Stimulated activated CD4-positive, alpha-beta T cell treated with anti-CD3 and anti-CD28 coated beads, Interleukin-4, amount 100 ng/mL, for 48 hours (primary cell): ENCODE measurements at places on chromosomes 7 and 10.

- no peak for DNase-seq
These were observed 335.4 kb downstream of the PTPRN2 start for GRCh38 chr7:158252081-158252836.

- no peak for DNase-seq
These were observed 115.7 kb downstream of the PRKAG2 start for GRCh38 chr7:151761231-151761630.

GRCh38 chr10:47286116-47286505 is 13.9 kb upstream of the GDF10 start:
- DNase-seq, result no peak

- no peak for DNase-seq
These were observed 114.8 kb downstream of the SFMBT2 start for GRCh38 chr10:7296076-7296475.

GRCh38 chr7:142321391-142321790 is 63.5 kb upstream of the PRSS58 start:
- DNase-seq, result no peak

GRCh38 chr10:75662715-75663114 is 231.3 kb downstream of the LRMDA start:
- DNase-seq, result no peak

- no peak for DNase-seq
These were observed 26.9 kb upstream of the SLC29A4 start for GRCh38 chr7:5255832-5256231.

DNA sequence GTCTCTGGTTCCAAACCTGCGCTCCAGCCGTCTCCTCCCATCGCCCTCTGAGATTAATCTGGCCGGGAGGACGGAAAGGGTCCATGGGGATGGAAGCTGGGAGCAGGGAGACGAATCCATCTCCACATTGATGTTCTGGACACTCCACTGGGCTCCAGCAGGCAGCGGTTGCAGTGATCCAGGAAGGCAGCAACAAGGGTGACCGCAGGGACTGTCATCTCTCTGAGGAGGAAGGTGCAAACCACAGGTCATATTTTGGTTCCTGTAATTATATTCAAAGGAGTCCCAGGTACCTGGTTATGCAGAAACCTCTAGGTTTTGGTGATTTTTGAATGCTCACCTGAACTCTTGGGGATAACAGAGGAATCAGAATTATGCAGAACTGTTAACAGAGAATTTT is 54.8 kb downstream of the EVX1 start:
- DNase-seq, result no peak

DNA sequence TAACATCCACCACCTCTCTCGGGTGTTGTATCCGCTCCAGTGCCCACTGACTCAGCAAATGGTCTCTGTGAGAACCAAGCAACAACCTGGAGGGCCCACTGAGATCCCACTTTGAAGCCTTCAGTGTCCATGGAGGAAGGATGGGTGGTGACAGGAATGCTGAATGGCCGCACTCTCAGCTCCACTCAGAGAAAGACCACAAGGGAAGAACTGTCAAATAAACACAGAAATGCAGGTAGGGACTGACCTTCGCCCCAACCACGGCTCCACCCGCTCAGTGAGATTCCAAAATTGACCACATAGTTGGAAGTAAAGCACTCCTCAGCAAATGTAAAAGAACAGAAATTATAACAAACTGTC is 65.8 kb downstream of the VIPR2 start:
- no peak for DNase-seq

DNA sequence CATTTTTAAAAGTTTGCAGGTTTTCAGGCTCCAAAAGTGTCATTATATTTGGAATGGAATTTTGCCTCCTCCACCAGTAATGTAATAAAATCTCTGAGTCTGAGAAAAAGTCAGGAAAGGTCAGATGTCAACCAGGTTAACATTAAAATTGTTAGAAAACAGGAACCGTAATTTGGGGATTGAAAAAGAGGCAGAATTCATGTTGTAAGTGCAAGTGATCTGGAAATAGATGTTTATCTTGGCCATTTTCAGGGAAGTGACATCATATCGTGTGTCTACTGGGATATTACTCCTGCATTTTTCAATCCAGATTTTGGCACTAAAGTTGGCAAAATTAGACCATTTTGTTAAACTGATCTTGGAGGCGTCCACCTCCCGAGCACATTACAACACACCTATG is 428.5 kb upstream of the MGMT start:
- DNase-seq, result no peak

- no peak for DNase-seq
These were observed at the start of gene ADAM12 for GRCh38 chr10:126387931-126388911. TSS of gene ADAM12 (minus strand) at chr10:126388477. CDS start at chr10:126388145, 332 bp downstream.

- DNase-seq, result no peak
These were observed 40.2 kb downstream of the PDSS1 start for GRCh38 chr10:26737730-26738129.

GRCh38 chr7:148867596-148868377 is 16.3 kb downstream of the EZH2 start:
- DNase-seq, result no peak

DNA sequence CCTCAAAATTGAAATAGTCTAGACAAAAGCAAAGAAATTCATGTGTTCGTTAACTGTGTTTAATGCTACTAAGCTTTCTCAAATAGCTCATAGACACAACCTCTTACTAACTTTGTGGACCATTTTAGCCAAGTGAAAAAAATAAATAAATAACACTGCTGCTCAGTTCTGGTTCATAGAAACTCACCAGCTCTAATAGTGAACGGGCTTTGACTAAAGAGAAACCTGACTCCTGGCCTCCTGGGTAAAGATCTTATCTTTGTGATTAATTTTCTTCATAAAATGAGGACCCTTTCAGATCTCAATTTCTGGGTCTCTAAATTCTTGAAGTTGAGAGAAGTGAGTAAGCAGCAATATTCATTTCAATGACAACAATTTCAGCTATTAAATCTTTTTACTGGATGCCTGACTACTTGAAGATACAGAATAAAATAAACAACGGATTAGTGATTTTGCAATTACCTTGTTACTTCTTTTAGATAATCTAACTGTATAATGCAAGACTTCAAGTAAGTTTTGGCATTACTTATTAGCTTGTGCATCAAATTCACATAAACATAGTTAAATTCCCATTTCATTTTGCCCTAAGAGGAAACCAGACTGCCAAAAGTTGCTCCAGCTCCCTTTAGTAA is 3.1 kb downstream of the CADPS2 start:
- no peak for DNase-seq

- no peak for DNase-seq
These were observed 89.7 kb upstream of the CDK6 start for GRCh38 chr7:92925876-92926696.

- no peak for DNase-seq
These were observed 15.0 kb upstream of the PDLIM1 start for GRCh38 chr10:95305606-95306317.

DNA sequence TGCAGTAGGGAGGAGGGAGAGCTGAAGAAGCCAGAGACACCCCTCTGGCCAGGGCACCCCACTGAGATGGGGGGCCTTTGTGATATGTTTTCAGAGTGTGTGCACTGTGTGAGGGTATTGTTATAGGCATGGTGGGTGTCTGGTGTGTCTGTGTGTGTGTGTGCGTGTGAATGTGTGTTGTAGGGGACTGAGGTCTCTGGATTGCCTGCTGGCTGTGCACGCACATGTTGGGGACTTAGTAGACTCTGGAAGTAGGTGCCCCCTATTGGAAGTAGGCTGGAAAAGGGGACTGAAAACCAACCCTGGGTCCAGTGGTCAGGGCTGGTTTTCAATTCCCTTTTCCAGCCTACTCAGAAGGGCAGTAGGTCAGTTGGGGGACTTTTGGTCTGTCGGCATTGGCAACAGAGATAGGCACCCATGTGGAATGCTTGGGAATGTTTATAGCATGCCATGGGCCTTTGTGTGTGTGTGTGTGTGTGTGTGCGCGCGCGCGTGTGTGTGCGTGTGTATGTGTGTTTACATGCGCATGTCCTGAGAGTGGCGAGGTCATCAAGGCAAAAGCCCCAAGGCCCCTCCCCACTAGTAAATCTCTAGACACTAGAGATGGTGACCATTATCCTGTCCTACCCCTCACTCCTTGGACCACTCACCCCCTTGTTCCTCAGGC is 78.8 kb downstream of the HIF1AN start:
- DNase-seq, result no peak

DNA sequence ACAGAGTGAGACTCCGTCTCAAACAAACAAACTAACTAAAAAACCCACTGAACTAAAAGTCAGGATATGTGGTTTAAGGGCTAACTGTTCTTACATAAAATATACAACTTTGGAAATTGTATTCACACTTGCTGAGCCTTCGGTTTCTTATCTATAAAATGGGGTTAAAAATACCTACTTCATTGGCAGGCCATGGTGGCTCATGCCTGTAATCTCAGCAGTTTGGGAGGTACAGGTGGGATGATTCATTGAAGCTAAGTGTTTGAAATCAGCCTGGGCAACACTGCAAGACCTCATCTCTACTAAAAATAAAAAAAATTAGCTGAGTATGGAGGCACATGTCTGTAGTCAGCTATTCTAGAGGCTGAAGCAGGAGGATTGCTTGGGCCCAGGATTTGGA is 115.4 kb upstream of the KLF6 start:
- DNase-seq, result no peak

GRCh38 chr10:73873838-73874215 is 528 bp downstream of the CAMK2G start:
- DNase-seq, result no peak

DNA sequence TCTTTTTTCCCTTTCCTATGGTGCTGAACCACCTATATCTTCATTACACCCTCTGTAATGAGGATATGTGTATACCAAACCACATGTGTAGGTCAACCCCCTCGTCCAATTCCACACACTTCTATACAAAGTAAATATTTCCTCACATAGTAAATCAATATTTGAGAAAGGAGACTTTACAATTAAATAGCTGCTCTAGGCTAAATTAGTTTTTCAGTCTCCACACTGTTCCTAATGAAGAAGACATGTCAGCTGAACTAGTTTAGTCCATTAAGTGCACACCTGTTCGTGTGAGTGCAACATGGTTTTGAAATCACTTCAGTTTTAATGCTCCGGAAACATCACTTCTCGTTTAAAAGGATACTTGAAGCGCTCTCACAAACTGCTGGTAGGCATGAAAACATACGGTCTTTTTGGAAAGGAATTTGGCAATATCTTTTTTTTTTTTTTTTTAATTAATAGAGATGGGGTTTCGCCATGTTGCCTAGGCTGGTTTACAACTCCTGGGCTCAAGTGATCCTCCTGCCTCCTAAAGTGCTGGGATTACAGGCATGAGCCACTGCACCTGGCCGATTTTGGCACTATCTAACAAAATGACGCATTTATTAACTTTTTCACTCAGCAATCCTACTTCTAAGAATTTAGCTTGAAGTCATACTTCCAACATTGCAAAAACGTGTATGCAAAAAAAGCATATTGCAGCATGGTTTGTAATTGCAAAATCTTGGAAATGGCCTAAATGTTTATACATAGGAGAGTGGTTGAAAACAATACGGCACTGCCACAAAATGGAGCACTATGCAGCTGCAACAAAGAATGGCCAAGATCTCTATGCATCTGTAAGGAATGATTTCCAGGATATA is 2.1 kb upstream of the XRCC2 start:
- DNase-seq, result no peak

- no peak for DNase-seq
These were observed 43.1 kb upstream of the TMEM273 start for GRCh38 chr10:49231086-49231820.
